GM23248 (cell line): ENCODE measurements at places on chromosomes 11 and 22.

DNA sequence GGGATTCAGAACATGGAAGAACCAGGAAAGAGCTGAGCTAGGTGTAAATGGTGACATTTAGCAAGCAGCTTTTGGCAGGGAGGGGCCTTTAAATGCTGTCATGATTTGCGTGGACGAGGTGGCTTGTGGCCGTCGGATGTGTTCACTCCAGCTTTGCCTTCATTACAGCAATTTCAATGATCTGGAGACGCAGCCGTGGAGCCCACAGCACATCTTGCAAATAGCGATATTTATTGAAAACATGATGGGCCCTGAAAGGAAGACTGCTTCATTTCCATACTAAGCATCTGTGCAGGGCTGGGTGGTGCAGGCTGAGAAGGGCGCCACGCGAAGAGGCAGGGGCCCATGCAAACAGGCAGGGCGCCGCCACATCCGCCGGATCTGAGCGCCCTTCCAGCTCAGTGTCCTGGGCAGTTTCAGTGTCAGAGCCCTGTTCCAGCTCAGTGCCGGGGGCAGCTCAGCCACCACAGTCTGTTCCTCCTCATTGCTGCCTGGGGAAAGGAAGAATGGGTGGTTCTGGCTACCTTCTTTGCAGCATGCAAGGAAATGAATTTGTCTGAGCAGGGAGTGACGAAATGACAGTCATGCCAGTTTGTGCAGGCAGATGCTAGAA is 111.1 kb upstream of the TTC12 start:
- no peak for DNase-seq
- peaks cover 8% of the 10 kb centered on the region for H3K4me1 ChIP-seq
- H3K27me3 ChIP-seq = no peaks in the 10 kb centered on the region
- H3K4me3 ChIP-seq = no peak overlapping the region
- no peaks in the 10 kb centered on the region for H3K36me3 ChIP-seq
- H3K27ac ChIP-seq = no peak overlapping the region

DNA sequence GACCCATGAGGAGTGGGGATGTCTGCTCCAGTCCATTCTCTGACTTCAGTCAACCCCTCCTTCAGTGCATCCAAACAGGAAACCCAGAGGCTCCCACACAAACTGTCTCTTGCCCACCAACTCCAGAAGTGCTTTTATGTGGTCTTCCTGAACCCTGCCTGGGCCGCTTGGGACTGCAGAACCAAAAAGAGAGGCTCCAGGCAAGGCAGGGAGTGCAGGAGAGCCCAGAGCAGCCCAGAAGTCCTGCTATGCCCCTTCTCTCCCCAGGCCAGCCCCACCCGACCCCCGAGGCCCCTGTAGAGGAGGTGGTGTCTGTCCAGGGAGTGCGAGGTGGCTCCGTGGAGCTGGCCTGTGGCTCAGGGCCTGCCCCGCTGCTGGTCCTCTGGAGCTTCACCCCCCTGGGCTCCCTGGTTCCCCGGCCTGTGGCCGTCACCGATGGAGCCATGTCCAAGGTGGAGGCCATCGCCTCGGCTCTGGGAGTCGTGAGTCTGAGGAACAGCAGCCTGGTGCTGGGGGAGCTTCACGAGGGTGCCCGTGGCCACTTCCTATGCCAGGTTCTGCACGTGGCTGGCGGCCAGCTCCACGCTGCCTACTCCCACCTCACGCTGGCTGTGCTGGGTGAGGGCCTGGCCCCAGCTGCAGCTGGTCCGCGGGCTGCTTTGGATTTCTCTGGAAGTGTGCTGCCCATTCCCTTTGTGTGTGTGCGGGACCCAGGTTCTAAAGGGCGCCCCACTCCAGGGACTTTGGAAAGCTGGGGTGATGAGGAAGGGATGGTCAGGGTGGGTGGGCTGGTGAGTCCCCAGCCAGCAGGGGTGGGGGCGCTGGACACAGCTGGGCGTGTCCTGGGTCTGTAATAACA is 1.8 kb downstream of the VSIG10L2 start:
- no peak overlapping the region for H3K27ac ChIP-seq
- no peaks in the 10 kb centered on the region for H3K36me3 ChIP-seq
- peaks cover 3% of the 10 kb centered on the region; the same call in 1 of the 2 replicates for H3K4me1 ChIP-seq
- H3K27me3 ChIP-seq = peaks cover 7% of the 10 kb centered on the region; the same call in 1 of the 2 replicates
- DNase-seq = no peak

DNA sequence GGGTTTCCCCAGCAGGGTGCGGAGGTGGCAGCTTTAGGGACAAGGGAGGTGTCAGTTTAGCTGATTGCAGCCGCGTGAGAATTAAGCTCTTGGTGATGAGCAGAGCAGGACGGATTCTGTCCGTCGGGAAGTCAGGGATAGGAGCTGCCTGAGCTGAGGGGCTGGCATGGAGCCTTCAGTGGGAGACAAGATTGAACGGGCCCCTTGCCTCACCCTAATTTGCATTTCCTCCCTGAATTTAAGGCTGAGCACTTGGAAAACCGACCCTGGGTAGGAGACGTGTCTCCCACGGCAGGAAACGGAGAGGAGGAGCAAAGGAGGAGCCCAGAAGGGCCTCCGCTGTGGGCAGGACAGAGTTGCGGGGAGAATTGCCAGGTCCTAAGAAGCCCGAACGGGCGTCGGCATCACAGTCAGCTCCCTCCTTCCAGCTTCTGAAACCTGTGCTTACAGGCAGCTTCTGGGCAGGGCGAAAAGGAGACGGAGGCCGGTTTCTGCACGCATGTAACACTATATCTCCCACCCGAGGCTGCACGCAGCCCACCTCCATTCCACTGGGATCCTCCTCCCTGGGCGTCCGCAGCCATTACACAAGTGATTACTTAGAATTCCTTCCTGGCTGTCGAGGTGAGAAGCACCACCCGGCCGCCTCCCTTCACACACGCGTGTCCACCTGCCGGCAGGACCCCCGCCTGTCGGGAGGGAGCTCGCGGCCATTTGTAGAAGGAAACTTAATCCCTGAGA is 345.8 kb downstream of the BRD1 start:
- H3K36me3 ChIP-seq = no peaks in the 10 kb centered on the region
- no peaks in the 10 kb centered on the region for H3K4me1 ChIP-seq
- no peak for DNase-seq
- no peak overlapping the region for H3K27ac ChIP-seq

- H3K36me3 ChIP-seq = no peaks in the 10 kb centered on the region
- no peaks in the 10 kb centered on the region for H3K4me1 ChIP-seq
- no peak overlapping the region for H3K4me3 ChIP-seq
Observed at GRCh38 chr11:2261436-2262230, 8.8 kb downstream of the ASCL2 start.

DNA sequence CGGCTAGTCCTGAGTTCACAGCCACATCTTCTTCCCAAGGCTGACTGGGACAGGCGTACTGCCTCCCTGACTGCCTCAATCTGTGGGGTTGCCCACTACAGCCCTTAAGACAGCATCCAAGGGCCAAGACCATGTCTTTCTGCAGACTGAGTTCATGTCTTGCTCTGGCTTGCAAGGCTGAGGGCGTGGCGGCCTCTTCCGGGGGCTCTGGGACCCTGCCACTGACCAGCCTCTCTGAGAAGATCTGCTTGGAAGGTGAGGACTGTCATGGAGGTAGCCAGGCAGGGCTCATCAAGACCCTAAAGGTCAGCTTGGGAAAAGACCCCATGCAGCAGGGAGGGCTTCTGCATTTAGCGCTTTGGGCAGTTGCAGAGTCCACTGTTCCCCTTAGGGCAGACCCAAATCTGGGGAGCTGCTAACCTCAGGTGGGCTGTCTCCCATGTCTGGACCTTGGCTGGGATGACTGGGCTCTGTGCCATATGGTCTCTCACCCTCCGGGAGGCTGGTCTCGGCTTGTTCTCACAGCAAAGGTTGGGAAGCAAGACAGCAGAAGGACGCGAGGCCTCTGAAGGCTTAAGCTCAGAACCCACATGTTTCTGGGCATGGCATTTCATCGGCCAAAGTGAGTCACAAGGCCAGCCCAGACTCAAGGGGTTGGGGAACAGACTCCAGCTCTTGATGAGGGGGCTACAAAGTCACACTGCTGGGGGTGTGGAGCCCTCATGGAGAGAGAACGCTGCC is 109.1 kb upstream of the LMO1 start:
- H3K27me3 ChIP-seq = peaks cover 20% of the 10 kb centered on the region
- no peaks in the 10 kb centered on the region for H3K36me3 ChIP-seq
- H3K4me3 ChIP-seq = no peak overlapping the region

DNA sequence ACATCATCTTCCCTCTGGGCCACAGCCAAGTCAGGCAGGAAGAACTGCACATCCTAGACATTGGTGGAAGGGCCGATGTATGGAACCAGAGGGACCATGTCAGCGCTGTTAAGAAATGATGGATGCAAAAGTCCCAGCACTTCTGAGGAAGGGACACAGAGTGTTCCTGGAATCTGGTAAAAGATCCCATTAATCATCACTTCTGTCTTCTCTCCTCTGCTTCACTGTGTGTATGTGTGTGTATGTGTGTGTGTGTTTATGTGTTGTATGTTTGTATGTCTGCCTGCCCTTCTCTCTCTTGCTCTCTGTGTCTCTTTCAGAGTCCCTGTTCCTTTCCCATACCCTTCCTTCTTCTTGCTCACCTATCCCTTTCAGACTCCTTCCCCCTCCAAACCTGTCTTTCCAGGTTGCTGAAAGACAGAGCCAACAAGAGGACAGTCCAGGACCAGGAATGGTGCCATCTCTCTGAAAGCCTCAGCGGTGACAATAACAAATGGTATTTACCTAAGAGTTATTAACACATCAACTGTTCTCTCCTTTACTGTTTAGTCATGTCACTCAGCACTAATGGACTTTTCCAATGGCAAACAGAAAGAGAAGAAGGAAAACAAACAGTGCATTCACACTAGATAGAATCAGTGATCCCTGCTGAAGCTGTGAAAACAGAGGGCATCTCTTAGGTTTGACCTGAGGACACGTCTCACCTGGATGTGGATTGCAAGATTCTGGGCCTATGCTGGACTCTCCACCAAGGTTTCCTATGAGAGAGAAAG is 47.1 kb downstream of the EHF start:
- no peaks in the 10 kb centered on the region for H3K27me3 ChIP-seq
- no peak overlapping the region for H3K4me3 ChIP-seq
- no peaks in the 10 kb centered on the region for H3K36me3 ChIP-seq
- no peak for DNase-seq

DNA sequence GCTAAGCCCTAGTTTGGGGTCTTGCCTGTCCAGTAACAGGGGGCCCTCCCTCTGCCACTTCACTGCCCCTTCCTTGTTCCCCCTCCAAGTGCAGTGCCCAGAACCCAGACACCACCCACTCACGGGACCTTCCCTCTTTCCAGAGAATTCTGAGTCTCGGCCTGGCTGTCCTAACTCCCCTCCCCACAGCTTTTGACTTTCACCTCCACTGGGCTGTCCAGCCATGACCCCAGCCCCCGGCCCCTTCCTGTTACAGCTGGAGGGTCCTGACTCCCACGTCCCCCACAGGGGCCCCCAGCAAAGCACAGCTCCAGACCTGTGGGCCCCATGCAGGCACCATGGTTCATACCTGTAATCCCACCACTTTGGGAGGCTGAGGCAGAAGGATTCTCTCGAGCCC is 71.5 kb downstream of the BRD1 start:
- H3K27me3 ChIP-seq = peaks cover 12% of the 10 kb centered on the region
- no peak overlapping the region for H3K4me3 ChIP-seq
- H3K36me3 ChIP-seq = no peaks in the 10 kb centered on the region
- H3K27ac ChIP-seq = no peak overlapping the region
- no peak for DNase-seq

- H3K36me3 ChIP-seq = no peaks in the 10 kb centered on the region
- no peaks in the 10 kb centered on the region for H3K27me3 ChIP-seq
- peak overlapping the region; percentile 76 for H3K4me3 ChIP-seq
Observed at GRCh38 chr22:24592058-24592850, 619 bp downstream of the LRRC75B start.

GRCh38 chr22:44057401-44057987 is 33.4 kb downstream of the PARVB start:
- peak; percentile 16 for DNase-seq
- H3K4me1 ChIP-seq = peaks cover 7% of the 10 kb centered on the region; the same call in 1 of the 2 replicates
- H3K27ac ChIP-seq = no peak overlapping the region
- no peaks in the 10 kb centered on the region for H3K27me3 ChIP-seq
- 0 out of 2 replicates have a peak, but pooled peaks cover 5% of the 10 kb centered on the region for H3K36me3 ChIP-seq

DNA sequence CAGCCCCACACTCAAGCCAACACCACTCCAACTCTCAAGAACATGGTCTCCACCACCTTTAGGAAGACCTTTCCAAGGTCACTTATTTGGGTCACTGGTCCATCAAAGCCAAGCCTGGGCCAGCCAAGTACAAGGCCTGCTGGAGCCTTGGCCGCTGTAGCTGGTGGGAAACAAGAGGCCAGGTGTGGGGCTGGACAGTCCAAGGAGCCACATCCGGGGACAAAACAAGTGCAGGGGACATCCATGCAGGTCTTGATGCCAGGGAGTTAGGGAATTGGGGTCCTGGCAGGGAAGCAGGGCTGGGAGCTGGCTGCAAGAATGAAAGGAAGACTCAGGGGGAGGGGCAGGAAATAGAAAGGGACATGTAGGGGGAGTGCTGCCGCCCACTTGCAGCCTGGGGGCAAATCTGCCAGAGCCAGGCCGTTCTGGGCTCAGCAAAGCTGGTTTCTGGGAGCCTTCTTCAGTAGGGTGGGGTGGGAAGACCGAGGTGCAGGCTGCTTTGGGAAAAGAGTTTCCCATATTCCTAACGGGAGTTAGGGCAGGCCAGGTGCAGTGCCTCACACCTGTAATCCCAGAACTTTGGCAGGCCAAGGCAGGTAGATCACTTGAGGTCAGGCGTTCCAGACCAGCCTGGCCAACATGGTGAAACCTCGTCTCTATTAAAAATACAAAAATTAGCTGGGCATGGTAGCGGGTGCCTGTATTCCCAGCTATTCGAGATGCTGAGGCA is 69.5 kb upstream of the ATXN10 start:
- H3K36me3 ChIP-seq = no peaks in the 10 kb centered on the region
- DNase-seq = no peak
- H3K27ac ChIP-seq = no peak overlapping the region
- no peaks in the 10 kb centered on the region for H3K27me3 ChIP-seq
- H3K4me3 ChIP-seq = no peak overlapping the region

DNA sequence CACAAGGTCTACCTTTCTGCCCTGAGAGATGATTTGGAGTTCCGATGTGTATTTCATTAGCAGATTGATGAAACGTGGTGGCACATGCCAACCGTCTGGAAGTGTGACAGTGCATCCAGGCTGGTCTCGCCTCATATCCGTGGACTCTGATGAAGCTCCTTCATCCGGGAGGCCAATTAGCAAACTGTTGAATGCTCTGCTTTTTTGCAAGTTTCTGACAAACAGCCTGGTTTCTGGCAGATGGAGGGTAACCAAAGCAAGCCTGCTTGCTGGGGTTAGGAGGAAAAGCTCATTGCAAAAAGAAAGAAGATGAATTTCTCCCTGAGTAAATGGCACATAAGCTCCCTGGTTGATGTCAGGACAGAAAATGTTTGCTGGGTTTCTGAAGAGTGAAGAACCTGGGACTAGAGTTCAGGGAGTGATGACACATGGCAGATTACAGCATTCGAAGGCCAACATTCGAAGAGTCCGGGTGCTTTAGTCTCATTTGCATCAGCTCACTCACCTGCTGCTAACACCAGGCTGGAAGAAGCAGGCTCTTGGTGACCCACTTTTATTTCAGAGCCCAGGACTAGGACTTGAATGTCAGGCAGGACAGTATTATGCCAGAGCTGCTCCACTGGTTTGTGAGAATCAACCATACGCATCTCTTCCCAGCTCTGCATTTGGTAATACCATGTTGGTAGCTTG is 135.9 kb upstream of the TTC12 start:
- DNase-seq = no peak
- H3K27me3 ChIP-seq = no peaks in the 10 kb centered on the region
- H3K27ac ChIP-seq = no peak overlapping the region
- H3K36me3 ChIP-seq = no peaks in the 10 kb centered on the region
